Fibroblast of upper back skin (primary cell): ENCODE measurements at places on chromosomes 7 and 10.

GRCh38 chr10:80964955-80965614 lies 427.4 kb downstream of the SH2D4B start:
- no peak for DNase-seq

DNA sequence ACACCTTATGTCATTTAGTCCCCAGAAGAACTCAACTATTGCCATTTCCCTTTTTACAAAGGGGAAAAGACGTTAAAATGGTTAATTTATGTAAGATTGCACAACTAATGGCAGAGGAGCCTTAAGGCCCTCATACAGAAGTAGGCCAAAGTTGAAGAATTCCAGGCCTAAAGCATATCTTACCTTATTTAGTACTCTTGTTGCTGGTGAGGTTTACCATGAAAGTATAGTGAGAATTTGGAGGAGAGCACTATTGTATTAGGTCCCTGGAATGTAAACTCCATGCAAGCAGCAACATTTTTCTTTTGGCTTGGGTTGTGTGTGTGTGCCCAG lies 731 bp upstream of the CRPPA start:
- DNase-seq: peak; percentile 74

DNA sequence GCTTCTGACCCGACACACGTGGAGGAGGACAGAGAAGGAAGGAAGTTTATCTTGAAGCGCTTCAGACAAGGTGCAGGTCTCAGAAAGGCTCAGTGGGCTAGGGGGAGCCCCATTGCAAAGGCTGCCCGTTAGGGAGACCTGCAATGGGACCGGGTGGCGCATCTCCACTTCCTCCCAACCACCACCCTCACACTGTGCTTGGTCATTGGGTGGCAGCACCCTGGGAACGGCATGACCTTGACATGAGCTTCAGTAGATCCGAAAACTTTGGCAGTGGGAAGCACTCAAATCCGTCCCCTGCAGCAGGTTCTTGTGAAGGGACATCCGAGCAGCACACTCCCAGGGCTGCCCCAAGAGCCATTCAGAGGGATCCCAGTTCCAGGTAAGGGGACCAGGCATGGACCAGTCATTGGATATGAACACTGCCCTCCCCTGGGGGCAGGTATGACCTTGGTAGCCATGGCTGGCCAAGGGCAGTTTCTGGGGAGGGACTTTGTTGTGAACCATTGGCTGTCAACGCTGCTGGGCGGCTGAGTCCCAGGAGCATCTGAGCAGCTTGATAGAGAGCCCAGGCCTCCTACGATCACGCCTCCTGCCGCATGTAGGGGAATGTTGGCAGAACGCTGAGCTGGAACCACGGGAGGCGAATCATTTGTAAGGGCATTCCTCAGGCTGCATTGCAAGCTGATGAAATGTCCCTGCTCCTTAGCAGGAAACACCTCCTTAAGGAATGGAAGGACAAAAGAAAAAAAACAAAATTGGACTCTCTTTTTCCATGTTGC lies 31.7 kb downstream of the GALNTL5 start:
- peak; percentile 72 for DNase-seq

- DNase-seq: no peak
Measured at GRCh38 chr10:122490786-122491680, 29.7 kb downstream of the HTRA1 start.

- DNase-seq: peak; percentile 99
Measured at GRCh38 chr7:5692112-5692844, 89.2 kb downstream of the RNF216 start.

DNA sequence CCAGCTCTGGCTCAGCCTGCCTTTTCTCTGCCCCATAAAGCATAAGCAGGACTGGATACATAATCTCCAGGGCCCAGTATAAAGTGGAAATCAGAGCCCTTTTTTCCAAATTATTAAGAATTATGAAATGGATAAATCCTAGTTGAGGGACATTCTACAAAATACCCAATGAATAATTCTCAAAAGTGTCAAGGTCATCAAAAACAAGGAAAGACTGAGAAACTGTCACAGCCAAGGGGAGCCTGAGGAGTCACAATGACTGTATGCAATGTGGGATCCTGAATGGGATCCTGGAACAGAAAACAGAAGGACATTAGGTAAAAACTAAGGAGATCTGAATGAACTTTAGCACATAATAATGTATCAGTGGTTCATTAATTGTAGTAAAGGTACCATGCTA lies 4.8 kb upstream of the UNC5B start:
- DNase-seq: no peak

DNA sequence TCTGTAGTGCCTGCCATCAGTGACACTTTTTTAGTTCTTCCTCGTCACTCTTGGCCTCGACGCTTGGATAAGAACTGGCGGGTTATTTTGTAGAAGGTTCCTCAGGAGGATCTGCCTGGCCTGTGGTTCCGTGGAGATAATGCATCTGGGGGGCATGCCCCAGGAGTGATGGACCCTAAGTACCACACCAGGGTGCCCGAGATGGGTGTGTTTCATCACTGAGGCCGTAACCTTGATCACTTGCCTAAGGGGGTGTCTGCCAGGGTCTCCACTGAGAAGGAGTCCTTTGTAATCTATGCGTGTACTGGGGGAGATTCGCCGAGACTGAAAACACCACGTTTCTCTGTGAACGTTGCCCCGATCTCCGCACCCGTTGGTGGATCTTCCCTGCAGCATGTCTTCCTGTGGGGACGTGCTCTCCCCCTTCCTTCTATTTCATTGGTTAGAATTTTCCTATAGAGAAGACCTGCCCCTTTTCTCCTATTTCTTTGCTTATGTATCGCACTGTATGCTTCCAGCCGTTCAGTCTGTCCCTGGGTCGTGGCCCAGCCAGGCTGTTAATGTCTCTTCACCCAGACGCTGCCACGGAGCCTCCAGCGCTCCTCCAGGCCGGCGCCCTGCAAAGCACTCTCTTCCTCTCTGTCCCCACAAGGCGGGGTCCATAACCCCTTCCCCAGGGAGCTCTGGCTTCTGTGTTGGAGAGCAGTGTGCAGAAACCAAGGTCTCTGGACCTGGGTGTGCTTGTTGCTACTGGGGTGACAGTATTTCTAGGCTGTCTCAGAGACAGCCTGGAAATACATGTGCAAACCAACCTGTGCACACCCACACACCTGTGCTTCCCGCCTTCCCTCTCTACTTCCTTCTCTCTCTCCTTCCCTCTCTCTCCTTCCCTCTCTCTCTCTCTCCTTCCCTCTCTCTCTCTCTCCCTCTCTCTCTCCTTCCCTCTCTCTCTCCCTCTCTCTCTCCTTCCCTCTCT lies 14.4 kb upstream of the DPYSL4 start:
- DNase-seq: no peak

DNA sequence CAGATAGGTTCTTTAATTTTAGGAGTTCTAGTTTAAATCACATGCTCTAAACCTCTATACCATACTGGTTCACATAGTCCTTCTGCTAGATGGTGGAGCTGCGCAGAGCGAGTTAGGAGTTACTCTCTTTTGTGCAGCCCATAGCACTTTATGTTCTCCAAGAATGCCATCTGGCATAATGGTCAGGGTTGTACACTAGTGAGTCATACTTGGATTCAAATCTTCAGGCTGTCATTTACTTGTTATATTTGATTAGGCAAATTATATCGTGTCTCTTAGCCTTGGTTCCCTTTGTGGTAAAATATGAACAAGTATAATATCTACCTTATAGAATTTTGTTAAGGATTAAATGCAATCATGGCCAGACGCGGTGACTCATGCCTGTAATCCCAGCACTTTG lies 1078.3 kb downstream of the NRG3 start:
- no peak for DNase-seq

DNA sequence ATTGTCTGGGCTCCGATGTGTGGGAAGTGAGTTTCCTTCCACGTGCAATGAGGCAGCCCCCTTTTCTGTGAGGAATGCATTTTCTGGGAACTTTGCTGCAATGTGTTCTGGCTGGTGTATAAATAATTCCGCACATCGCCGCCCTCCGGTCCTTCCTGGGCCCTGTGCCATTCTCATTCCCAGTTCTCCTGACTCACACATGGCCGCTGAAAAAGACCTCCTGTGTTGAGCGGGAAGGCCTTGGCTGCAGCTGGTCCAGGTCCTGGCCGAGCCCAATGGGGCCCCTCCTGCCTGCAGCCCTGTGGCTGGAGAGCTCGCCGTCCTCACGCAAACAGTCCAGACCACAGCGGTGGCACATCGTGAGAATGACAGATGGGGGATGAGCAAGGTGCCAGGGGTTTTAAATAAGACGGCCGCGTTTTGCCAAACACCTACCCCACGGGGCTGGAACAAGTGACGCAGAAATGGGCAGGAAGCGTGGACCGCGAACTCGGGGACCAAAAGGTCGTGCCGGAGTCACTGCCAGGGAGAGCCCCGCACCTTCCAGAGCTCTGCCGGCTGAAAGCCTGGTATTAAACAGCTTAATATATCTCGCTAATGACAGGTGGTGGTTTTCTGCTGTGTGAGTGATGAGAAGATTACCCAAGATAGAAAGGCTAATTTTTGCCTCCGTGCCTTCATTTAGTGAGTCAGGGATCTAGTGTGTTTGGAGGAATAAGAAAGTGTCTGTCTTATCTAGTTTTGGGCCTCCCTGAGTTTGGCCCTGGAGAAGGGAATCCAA lies 37.0 kb downstream of the FAM20C start:
- DNase-seq: peak; percentile 98

DNA sequence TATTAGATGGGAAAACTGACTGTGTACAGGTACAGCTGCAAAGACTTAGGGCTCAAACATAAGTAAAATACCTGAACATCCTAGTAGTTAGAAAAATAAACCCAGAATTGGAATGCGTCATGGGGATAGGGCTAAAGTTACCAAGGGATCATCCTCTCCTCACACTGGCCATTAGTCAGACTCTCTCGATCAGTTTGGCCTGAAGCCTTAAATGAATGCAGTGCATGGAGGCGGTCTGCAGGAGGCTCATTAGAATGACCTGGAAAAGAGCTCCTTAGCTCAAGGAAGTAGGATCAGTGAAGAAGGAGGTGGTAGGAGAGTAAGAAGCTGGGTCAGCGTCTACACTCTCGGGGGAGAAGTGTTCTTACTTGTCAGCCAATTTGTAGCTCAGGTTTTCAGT lies 35.3 kb downstream of the DENND2A start:
- peak; percentile 54 for DNase-seq

DNA sequence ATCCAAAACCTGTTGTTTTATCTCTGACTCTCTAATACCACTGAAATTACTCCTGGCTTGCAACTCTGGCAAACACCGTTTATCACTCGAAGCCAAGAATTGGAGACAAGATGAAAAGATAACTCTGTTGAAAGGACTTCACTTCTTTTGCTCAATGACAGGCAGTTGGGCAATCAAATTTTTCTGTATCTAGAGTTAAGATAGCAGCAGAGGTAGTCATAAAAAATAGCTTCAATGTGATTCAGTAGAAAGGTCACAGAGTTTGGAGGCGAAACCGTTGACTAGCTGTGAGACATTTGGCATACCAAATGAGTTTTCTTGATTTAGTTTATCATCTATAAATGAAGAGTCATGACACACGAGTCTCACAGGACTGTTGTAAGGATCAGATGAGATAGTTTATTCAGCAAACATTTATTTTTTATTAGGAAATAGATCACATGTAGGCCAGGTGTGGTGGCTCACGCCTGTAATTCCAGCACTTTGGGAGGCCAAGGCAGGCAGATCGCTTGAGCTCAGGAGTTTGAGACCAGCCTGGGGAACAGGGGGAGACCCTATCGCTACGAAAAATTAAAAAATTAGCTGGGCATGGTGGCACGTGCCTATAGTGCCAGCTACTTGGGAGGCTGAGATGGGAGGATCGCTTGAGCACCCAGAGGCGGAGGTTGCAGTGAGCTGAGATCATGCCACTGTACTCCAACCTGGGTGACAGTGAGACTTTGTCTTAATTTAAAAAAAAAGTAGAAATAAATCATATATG lies 23.6 kb downstream of the AKR1B1 start:
- peak; percentile 72 for DNase-seq

DNA sequence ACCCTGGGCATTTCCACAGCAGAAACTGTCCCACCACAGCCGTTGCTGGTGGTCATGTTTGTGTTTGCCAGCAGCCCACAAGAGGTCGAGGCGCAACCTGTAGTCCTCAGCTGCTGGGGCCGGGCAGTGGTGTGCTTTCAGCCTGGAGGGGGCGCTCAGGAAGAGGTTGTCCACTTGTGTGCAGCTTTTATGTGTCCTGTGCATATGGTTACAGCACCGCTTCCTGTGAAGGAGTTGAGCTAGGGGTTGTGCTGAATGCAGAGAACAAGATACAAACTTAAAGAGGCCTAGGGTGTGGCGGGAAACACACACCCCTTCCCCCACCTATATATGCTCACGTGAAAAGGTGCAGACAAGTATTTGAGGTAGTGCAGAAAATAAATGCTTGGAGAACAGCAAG lies 29.5 kb upstream of the PFKFB3 start:
- no peak for DNase-seq

GRCh38 chr7:51012569-51013217 lies 230.0 kb upstream of the GRB10 start:
- DNase-seq: no peak

DNA sequence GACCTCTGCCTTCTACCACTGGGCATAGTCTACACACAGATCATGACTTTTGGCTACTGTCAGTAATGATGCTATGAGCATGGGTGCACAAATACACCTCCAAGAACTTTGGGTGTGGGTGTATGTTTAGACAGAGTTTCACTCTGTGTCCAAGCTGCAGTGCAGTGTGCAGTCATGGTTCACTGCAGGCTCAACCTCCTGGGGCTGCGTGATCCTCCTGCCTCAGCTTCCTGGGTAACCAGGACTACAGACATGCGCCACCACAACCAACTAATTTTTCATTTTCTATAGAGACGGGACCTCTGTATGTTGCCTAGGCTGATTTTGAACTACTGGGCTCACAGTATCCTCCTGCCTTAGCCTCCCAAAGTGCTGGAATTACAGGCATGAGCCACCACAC lies 194.4 kb downstream of the NSUN6 start:
- no peak for DNase-seq

DNA sequence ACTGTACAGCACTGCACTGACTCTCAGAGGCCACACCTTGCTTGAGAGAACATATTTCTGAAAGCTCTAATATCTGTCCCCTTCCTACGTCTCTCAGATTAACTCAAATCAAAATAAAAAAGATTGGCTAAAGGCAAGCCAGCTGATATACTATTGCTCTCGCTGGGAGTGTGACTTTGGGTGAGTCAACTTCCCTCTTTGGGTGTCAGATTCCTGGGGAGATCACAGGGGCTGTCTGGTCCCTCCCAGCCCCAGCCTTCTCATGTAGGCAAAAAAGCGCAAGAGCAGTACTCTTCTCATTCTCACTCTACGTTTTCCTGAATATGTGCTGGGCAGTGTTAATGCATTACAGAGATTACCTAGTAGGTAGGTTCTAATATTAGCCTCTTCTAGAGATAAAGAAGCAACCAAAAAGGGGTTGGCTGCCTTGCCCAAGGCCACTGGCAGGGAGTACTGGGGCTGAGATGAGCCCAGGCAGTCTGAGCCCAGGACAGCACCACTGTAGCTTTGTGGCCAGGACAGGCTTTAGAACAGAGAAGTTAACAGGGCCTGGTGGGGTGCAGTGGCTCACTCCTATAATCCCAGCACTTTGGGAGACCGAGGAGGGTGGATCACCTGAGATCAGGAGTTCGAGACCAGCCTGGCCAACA lies 9.1 kb upstream of the DENND2A start:
- DNase-seq: peak; percentile 40

- DNase-seq: peak; percentile 5
Measured at GRCh38 chr10:52771534-52772445, 794 bp downstream of the MBL2 start.
